Hepatocyte (in vitro differentiated cells): ENCODE measurements at places on chromosomes 6 and 20.

DNA sequence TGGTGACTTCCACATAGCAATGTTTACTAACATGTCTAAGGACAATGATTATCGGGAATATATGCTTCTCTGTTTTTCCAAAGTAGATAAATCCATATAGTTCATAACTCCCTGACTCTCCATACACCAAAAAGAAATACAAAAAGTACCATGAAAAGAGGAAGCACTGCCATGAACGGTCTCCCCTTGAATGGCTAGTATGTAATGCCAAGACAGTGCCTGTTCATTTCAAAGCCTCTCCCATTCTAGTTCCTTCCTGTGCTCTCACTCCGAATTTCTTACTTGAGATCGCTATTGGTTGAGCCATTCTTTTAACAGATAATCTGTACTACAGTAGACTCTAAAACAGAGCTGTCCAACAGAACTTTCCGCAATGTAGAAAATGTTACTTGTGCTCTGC, 54.8 kb upstream of the EDN1 start:
- DNase-seq, result no peak

DNA sequence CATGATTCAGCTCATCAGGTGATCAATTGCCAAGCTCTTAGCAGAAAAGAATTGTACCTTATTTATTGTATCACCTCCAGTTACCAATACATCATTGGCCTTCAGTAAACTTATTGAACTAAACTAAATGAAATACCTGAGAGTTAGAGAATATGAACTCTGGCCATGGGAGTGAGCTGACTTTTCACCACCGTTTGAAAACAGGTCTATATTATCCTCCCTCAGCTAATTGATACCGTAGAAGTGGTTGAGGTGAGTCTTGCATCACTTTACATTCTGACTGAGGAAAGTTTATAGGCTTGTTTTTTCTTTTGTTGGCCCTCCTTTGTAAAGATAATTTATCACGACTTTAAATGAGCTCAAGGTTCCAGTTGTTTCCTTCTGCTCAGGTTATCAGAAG, 52.5 kb upstream of the ADGRG6 start:
- no peak for DNase-seq

- peak; percentile 48 for DNase-seq
Measured at GRCh38 chr6:100948381-100949133, 67.4 kb upstream of the ASCC3 start.

DNA sequence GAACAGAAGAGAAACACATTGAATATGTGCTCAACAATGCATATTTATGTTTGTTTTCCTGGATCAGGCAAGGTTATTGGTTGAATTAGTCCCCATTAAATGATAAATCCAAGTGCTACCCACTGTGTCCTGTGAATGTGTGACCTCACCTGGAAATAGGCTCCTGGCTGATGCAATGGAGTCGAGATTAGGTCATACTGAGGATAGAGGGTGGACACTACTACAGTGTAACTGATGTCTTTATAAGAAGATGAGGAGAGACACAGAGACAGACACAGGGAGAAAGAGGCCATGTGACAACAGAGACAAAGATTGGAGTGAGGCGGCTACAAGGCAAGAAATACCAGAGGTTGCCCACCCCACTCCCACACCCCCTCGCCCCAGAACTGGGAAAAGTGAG, 559.3 kb downstream of the C6orf118 start:
- DNase-seq, result no peak

DNA sequence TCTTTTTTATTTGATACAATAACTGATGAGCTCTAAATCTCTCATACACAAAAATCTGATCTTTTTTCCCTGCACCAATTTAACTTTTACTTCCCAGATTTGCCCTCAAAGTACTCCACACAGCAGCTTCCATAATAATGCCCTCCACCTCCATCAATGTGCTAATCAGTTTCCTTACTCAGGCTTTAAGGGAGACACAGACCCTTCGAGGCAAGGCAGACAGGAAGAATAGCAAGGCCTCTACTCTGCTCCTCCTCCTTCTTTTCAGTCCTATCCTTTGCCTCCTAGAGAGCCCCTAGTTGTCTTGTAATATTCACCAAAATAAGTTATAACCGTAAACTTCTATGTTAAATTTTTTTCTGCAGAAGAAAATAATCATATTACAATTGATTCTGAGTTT, 444.9 kb upstream of the RNF217 start:
- DNase-seq, result no peak

DNA sequence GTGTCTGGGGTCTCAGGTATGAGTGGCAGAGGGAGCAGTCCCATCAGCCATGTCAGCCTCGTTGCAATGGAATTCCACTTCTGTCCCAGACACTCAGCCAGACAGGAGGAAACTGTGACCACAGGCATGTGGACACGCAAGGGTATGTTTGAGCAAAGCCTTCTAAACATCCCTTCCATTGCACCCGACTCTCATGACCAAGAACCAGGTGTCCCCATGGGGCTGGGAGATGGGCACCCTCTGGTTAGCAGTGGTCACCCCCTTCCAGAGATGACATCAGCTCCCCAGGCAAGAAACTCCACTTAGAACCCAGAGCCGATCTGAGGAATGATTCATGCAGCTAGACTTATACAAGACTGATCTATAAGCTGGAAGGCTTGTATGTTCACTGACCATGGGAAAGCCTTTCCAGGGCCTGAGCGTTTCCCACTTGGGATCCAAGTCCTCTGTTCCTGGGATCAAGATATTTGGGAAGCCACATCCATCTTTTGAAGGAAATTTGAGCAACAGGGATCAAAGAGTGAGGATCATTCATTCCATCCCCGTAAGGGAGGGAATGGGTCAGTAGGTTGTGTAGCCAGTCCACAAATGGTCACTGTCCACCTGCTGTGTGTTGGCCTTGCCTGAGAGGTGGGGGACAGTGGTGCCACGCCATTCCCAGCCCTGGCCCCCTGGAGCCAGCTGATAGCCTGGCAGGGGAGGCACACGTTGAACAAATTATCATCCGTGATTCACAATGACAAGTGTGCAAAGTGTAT, 3.9 kb upstream of the MRGBP start:
- DNase-seq, result no peak

GRCh38 chr6:98946266-98946878, 1.4 kb downstream of the FBXL4 start:
- DNase-seq, result no peak

DNA sequence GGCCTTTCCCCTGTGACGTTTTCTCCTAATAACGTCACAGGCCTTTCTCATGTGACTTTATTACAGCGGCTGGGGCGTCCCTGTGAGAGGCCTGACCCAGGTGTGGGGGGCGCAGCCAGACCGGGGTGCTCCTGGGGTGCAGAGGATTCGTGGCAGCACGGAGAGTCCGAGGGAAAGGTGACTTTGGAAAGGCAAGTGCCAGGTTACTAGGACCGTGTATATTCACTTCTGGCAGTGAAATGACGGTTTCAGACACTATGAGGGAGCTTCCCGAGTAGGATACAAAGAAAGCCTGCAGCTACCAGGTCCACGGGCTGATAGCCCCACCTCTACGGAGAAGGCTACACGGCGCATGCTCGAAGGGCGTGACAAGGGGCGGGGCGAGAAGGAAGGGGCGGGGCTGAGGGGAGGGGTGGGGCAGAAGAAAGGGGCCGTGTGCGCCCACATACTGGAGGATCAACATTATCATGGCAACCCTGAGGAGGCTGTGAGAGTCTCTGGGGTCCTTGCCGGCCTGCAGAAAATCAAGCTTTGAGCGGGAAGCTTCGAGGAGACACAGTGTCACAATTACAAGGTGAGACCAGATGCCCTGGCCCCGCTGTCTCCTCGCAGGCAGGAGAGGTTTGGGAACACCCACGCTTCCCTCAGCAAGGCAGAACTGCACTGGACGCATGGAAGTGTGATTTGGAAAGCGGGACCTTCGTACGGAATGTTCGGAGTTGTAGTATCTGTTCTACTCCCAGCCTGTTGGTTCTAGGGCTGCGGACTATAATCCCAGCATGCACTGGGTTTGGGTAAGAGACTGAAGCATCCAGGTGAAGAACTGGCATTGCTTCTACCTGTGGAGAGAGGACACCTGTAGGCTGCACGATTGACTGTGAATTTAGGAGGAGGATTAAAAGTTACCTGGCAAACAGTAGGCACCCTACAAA, 54.4 kb upstream of the ZNF337 start:
- DNase-seq, result no peak

DNA sequence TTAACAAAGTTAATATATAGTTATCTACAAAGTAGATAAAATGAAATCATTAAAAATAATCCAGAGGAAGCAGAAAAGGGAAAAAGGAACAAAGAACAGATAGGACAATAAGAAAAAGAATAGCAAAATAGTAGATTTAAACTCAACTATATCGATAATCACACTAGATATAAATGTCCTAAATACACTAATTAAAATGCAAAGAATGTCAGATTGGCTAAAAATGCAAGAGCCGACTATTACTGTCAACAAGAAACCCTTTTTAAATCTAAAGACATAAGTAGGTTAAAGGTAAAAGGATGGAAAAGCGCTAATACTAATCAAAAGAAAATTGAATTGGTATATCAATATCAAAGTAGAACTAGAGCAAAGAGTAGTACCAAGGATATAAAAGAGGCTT, 164.8 kb upstream of the AKAP12 start:
- no peak for DNase-seq

DNA sequence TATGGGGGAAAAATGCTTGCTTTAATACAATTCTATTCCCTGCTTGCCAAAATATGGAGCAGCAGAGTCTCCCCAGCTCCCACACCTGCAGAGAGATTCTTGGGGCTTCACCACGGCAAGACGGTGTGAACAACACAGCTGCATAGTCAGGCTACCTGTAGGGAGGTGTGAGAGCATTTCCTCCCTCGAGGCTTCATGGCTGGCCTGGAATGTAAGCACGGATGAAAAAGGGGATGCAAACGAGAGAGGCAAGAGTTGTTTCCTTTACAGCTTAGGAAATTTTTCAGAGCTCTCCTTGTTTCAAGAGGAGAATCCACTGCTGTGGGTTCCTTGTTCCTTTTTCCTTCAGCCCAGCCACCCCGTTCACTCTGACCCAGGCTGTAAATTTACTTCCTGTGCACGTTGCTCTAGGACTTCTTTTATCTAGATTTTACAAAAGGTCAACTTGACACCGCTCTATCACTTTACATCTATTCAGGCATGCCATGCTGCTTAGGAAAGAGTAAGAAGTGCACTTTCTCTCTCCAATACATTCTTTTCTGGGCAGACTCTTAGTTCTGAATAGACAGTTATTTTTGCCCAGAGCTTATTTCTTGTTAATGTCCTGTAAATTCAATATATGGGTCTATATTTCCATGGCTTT, 197.1 kb downstream of the KHDC1L start:
- DNase-seq, result no peak

- no peak for DNase-seq
Measured at GRCh38 chr6:142545147-142545546, 243.3 kb downstream of the ADGRG6 start.

DNA sequence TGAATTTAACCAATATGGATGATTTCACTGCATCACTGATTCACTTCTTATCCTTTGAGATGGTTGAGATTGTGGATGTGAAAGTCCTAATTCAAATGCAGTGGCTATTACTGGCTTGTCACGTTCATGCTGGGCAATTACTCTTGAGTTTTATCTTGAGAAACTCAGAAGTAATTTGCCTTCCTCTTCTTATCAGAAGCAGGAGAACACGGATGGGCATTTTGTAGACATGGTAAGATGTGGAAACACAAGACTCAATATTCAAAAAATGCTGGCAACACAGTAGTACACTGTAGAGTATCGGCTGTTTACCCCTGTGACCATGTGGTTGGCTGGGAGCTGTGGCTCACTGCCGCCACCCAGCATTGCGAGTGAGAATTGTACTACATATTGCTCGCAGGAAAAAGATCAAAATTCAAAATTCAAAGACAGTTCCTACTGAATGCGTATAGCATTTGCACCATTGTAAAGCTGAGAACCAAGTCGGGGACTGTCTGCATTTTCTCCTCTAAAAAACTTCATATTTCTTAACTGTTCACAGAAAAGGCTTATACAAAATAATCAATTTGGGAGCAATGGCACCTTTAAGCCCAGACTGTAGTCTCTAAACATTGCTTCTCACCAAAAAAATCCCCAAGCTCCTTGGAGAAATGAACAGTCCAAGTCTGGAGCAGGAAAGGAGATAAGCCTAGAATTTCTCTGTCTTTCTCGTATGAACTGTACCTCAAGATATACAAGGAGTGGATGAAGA, 61.9 kb upstream of the ELOVL5 start:
- DNase-seq, result peak; percentile 46

DNA sequence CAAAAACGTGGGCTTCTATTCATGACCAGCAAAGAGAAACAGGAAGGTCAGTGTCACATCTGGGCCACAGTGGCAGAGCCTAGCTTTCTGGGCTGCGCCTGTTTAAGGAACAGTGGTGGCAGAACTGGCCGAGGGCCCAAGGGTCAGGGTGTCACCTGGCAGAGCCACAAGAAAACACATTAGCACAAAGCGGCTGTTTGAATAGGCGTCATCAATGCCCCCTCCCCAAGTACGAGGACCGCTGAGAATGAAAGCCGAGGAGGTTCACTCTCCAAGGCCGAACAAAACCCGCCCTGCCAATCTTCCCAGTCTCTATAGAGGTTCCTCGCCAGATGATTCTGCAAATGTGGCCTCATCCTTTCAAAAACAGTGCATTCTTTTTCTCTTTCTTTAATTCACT, 125.2 kb upstream of the TRAF3IP2 start:
- DNase-seq, result no peak
